SK-N-SH treated with all-trans-retinoic acid at 6 μM for 48 hours (cell line): ENCODE measurements at places on chromosomes 4 and X.

GRCh38 chrX:44432641-44433040 lies 89.2 kb upstream of the EFHC2 start:
- ATAC-seq, result no peak

- peak; percentile 44; the same call in 2 of the 3 replicates for ATAC-seq
Measured at GRCh38 chr4:85790582-85790981, 315.6 kb downstream of the ARHGAP24 start.

- no peak for ATAC-seq
Measured at GRCh38 chr4:26290321-26290720, 30.5 kb upstream of the RBPJ start.

GRCh38 chr4:16120720-16121119 lies 36.9 kb upstream of the PROM1 start:
- ATAC-seq, result peak; percentile 66
